Panc1 (cell line): ENCODE measurements at places on chromosomes 5 and 9. TPM values are rescaled to one million over a fixed set of nuclear protein-coding genes. Genes with fewer than 3 reads are reported as not detected.
A peak's percentile ranks its signal among the peaks of the same experiment; 100 is the strongest.

DNA sequence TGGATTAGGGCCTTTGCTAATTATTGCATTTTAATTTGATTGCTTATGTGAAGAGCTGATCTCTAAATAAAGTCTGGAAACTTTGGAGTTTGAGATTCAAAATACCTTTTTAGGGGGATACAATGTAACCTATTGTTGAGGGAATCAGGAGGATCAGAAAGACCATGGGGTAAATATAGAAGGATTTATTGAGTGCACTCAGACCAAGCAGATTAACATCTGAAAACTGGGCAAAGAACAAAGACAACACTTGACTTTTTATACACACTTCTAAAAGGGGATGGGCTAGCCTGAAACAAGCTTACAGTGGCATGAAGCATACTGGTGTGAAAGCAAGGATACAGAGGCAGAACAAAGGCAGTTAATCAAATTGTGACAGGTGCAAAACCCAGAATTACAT is 174.3 kb downstream of the MRPS30 start:
- no peaks in the 10 kb centered on the region for H3K36me3 ChIP-seq
- H3K27ac ChIP-seq: no peak overlapping the region
- no peak for DNase-seq

- H3K4me3 ChIP-seq: no peak overlapping the region
- no peaks in the 10 kb centered on the region for H3K36me3 ChIP-seq
- H3K4me1 ChIP-seq: no peaks in the 10 kb centered on the region
- no peak overlapping the region for H3K27ac ChIP-seq
- no peak for DNase-seq
Observed at GRCh38 chr5:127697894-127698600, 5.1 kb upstream of the CCDC192 start.

DNA sequence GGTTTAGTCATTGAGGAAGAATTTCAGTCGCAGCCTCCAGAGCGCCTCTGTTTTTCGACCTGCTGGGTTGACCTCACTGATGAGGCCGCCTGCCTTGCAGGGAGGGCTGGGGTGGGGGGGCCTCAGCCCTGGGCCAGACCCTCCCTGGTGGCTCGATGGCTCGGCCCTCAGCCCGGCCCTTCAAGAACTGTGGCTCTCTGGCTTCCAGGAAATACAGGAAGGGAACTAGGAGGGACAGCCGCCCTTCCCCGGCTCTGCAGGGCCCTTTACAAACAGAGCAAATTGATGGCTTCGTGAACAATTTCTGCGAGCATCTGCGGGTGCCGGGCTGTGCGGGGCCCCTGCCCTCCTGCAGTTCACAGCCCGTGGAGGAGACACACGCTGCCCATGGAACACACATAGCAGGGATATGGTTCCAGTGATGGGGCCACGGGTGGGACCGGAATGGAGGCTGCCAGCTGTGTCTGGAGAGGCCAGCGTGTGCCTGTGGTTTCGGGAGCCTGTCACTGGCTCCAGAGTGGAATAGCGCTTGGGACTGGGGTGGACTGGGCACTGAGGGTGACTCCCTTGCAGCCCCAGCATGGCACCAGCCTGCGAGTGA is 39.6 kb downstream of the COL5A1 start:
- H3K4me3 ChIP-seq: no peak overlapping the region
- no peak for DNase-seq
- no peaks in the 10 kb centered on the region for H3K4me1 ChIP-seq

ZNF484 gene
- 5.4 TPM for total RNA-seq

DNA sequence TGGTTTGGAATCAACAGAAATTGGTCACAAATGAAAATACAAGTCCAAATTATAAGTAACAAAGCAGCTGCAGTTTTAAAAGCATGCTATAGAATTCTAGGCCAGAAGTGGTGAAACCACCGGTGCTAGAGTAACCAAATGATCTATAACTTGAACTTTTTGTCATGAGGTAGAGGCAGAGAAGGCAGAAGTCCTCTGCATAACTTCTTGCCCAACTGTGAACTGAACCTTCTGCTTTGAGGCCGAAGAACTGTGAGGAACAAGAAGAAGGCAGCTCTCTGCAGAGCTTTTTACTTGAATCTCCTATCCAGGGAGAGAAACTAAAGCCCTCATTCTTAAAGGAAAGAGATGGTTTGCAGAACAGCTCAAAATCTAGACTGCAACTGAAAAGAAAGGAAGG is 36.2 kb upstream of the TENT2 start:
- no peaks in the 10 kb centered on the region for H3K27me3 ChIP-seq
- no peak overlapping the region for H3K4me3 ChIP-seq
- H3K4me1 ChIP-seq: no peaks in the 10 kb centered on the region
- no peak overlapping the region for H3K27ac ChIP-seq

- H3K27ac ChIP-seq: no peak overlapping the region
- no peaks in the 10 kb centered on the region for H3K36me3 ChIP-seq
- no peak for DNase-seq
Observed at GRCh38 chr9:137000177-137000930, 4.0 kb upstream of the CLIC3 start.

EPB41L4A gene
- total RNA-seq: 0.87 TPM

OMD gene
- not detected for total RNA-seq

DNA sequence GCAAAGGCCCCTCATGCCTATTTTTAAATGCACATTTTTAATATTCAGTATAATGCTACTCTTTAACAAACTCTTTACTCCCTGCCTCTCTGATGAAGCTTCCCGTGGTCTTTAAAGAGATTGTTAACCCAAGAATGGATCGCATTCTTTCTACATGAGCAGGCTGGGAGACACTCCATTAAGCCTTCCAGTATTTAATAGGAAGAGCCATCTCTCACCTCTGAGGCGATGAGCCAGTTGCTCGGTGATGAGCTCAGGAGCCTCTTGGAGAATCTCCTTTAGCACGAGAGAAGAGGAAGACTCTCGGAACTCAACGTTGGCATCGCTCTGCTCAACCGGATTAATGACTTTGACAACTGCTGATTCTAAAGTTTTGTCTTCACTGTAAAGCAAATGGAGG is 59.6 kb downstream of the PRUNE2 start:
- H3K27me3 ChIP-seq: no peaks in the 10 kb centered on the region
- H3K27ac ChIP-seq: no peak overlapping the region
- no peaks in the 10 kb centered on the region for H3K4me1 ChIP-seq
- no peak overlapping the region for H3K4me3 ChIP-seq

DNA sequence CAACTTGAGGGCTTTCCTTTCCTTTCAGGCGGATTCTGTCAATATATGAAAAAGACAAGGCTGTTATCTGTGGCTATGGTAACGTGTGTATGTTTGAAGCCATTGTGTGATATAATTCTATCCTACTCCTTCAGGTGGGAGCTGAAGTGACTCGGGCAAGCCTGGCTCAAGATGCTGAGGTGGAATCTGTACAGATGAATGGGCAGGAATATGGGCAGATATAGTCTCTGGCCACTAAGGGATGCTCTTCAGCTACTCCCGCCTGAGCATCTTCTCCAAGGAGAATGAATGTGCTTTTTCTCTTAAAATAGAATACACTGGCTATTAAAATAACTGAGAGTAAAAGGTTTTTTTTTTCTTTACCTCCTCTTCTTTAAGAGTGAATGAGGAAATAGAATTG is 244.8 kb downstream of the ADGRV1 start:
- DNase-seq: no peak
- H3K4me1 ChIP-seq: no peaks in the 10 kb centered on the region
- no peak overlapping the region for H3K4me3 ChIP-seq
- peaks cover 10% of the 10 kb centered on the region; the same call in 1 of the 2 replicates for H3K27me3 ChIP-seq

DNA sequence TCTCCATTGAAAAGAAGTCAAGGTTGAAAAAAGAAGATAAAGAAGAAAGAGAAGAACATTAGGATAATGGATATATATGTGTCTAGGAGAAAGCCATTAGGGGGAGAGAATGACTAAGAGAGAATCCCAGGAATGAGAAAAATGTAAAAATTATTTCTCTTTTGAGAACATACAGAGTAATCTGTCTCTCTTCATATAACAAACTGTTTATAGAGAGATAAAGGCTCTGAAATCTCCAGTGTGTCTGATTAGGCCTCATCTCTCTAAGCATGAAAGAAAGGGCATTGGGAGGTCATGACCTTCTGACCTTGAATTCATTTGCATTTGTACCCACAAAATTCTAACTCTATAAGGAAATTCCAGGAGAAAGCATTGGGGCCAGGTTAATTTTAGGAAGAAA is 3.5 kb upstream of the MPDZ start:
- no peaks in the 10 kb centered on the region for H3K36me3 ChIP-seq
- H3K4me1 ChIP-seq: no peaks in the 10 kb centered on the region
- DNase-seq: no peak
- H3K4me3 ChIP-seq: no peak overlapping the region
- no peak overlapping the region for H3K27ac ChIP-seq

DNA sequence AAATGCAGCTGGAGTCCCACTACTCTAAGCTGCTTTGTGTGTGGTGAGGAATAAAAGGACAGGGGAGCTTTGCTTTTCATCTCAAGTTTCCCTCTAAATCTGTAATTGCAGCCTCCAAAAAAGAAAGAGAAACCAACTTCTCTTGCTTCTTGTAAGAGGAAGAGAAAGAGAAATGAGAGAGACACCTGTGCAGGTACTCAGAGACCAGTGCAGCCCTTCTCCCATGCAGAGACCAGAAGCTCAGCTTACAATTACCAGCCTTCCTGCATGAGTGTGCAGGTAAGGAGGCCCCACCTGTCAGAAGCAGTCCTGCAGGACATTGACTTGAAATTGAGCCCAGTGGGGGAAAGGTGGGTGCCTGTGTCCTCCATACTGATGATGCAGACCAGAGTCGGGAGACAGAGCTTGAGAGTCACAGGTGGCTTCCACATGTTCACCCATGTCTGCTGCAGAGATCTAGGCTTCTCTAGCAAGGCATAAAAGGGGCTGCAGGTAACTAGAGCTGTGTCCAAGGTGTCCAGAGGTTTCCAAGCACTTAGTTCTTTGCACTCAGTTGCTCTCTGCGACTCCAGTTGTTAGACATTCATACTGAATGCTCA is 15.3 kb upstream of the MED10 start:
- no peaks in the 10 kb centered on the region for H3K4me1 ChIP-seq
- H3K4me3 ChIP-seq: no peak overlapping the region
- peaks cover 14% of the 10 kb centered on the region for H3K27me3 ChIP-seq

ZNF454 gene
- 0.10 TPM for total RNA-seq

HMMR gene
- 42.5 TPM for total RNA-seq

DNA sequence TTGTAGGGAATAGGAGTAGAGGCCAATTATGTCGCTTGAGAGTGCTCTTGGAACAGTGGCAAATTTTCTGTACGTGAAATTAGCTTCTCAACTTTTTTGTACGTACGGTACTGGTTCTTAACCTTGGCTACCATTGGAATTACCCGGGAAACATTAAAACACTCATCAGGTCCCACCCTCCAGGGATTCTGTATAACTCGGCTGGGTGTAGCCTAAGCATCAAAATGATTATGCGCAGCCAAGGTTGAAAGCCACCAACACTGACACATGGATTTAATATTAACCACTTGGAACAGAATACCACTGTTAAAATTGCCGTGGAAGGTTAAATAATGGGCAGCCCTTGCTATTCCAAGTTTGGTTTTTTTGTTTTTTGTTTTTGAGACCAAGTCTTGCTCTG is 17.4 kb downstream of the DNAJA1 start:
- H3K4me3 ChIP-seq: no peak overlapping the region
- H3K27me3 ChIP-seq: no peaks in the 10 kb centered on the region
- peaks cover 23% of the 10 kb centered on the region for H3K4me1 ChIP-seq
- no peak for DNase-seq
- peak overlapping the region; percentile 8; the same call in 1 of the 2 replicates for H3K27ac ChIP-seq

- no peak overlapping the region for H3K27ac ChIP-seq
- H3K27me3 ChIP-seq: peaks cover 5% of the 10 kb centered on the region; the same call in 1 of the 2 replicates
- H3K4me1 ChIP-seq: no peaks in the 10 kb centered on the region
- no peak overlapping the region for H3K4me3 ChIP-seq
Observed at GRCh38 chr5:3186156-3186555, 409.5 kb upstream of the IRX1 start.

- H3K4me3 ChIP-seq: no peak overlapping the region
- no peak overlapping the region for H3K27ac ChIP-seq
- H3K27me3 ChIP-seq: no peaks in the 10 kb centered on the region
Observed at GRCh38 chr5:8756498-8757084, 789.3 kb downstream of the SEMA5A start.

DNA sequence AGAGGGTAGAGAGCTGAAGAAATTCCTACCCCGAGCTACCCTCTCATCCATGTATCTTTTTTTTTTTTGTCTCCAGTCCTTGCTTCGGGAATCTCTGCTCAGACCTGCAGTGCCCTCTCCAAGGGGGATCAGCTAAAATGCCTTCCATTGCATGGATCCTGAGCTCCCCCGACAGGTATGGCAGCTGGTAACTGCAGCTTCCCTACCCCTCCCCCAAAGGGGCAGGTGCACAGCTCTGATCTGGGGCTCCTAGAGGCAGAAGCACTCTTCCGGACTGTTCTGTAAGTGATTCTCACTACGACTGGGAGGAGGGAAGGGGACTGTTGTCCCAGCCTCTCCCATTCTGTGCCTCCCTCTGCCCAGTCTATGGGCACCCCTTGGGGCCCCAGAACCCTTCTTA is 169.6 kb downstream of the MELK start:
- no peaks in the 10 kb centered on the region for H3K4me1 ChIP-seq
- no peaks in the 10 kb centered on the region for H3K36me3 ChIP-seq
- peaks cover 17% of the 10 kb centered on the region for H3K27me3 ChIP-seq
- no peak overlapping the region for H3K4me3 ChIP-seq
- no peak for DNase-seq
- no peak overlapping the region for H3K27ac ChIP-seq

TTLL11 gene
- total RNA-seq: 1.1 TPM

GABRA6 gene
- not detected for total RNA-seq

GRCh38 chr5:92748072-92748676 is 832.8 kb downstream of the NR2F1-AS1 start:
- no peaks in the 10 kb centered on the region for H3K36me3 ChIP-seq
- no peaks in the 10 kb centered on the region for H3K27me3 ChIP-seq
- H3K27ac ChIP-seq: peak overlapping the region; percentile 70; the same call in 1 of the 2 replicates
- DNase-seq: no peak
- no peaks in the 10 kb centered on the region; the same call in 1 of the 2 replicates for H3K4me1 ChIP-seq

OR1L8 gene
- not detected for total RNA-seq

DNA sequence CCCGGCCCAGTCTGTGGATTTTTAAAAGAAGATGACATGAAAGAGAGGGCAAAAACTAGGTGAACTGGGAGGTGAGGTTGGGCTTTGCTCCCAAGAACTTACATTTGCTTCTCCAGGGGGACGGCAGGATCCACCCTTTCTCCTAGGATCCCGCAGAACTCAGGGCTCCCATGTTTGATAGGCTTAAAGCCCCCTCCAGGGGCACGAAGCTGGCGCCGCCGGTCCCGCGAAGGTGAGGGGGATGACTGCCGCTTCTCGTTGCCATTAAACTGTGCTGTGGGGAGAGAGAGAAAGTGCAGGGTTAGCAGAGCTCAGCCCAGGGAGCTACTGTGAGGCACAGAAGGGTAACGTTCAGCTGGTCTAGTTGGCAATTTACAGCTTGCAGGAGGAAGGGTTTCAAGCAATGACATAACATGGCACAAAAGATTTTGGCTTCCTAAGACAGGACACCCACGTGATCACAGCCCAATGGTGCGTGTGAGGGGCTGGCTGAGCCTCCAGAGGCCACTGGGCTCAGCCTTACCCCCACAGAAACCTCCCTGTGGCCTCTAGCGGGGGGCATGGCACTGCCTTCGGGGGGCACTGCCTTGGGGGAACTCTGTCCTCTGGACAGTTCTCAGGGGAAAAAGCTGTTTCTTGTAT is 52.0 kb upstream of the SLC25A51 start:
- H3K4me3 ChIP-seq: no peak overlapping the region
- H3K4me1 ChIP-seq: peaks cover 32% of the 10 kb centered on the region
- H3K36me3 ChIP-seq: peaks cover 6% of the 10 kb centered on the region
- H3K27me3 ChIP-seq: no peaks in the 10 kb centered on the region

- H3K4me1 ChIP-seq: no peaks in the 10 kb centered on the region
- no peaks in the 10 kb centered on the region for H3K36me3 ChIP-seq
- H3K27ac ChIP-seq: no peak overlapping the region
- DNase-seq: no peak
- H3K27me3 ChIP-seq: no peaks in the 10 kb centered on the region
Observed at GRCh38 chr5:103347716-103348423, 89.3 kb downstream of the MACIR start.

S1PR3 gene
- 8.1 TPM for total RNA-seq

LRRC26 gene
- total RNA-seq: 0.69 TPM
